Right ventricle myocardium inferior (tissue), 1 donor: ENCODE measurements at places on chromosomes 2 and 18. TPM values are rescaled to one million over a fixed set of nuclear protein-coding genes. Genes with fewer than 3 reads are reported as not detected.
A peak's percentile ranks its signal among the peaks of the same experiment; 100 is the strongest.

DNA sequence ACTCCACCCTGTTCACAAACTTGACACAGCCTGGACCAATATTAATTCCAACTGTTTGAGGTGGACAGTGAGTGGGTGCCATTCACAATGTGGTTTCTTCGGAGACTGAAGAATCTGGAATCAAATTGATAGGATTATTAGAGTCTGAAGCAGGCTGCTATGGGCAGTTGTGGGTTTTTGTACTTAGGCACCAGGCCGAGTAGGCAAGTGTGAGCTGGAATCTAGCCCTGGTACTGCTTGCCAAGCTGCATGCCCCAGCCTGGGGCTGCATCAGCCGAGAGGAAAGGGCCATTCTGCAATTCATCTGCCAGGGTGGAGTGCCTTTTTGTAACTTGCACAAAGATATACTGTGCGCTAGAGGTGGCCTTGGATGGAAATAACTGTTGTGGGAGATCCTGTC lies 654.7 kb upstream of the FANCL start:
- peak; percentile 65 for DNase-seq

Gene LRP2
- total RNA-seq, result 0.14 TPM

GRCh38 chr18:48815581-48816324 lies 135.0 kb downstream of the SMAD7 start:
- no peak for DNase-seq

Gene OSR1
- total RNA-seq, result 6.3 TPM

- DNase-seq, result no peak
Measured at GRCh38 chr2:104428155-104428554, 425.8 kb upstream of the POU3F3 start.

GRCh38 chr2:229071292-229071976 lies 199.7 kb downstream of the PID1 start:
- DNase-seq, result peak; percentile 63

Gene DSG4
- not detected for total RNA-seq

Gene TMEM198
- total RNA-seq, result 2.7 TPM

GRCh38 chr2:16561676-16562075 lies 104.0 kb downstream of the CYRIA start:
- no peak for DNase-seq

DNA sequence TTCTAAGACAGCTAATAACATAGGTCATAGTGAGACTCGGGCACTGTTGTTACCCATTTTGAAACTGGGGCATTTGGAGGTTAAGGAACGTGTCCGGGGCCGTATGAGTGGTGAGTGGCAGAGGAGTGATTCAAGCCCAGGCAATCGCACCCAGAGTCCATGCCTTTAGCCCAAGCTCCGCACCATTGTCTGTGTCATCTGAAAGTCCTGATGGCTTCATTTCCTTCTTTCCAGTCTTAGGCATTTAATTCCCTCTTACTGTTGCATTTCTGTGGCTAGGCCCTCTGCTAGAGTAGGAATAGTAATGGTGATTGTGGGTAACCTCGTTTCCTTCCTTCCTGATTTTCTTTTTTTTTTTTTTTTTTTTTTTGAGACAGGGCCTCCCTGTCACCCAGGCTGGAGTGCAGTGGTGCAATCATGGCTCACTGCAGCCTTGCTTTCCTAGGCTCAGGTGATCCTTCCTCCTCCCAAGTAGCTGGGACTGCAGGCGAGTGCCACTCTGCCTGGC lies 49.8 kb upstream of the ASB1 start:
- DNase-seq, result no peak

- no peak for DNase-seq
Measured at GRCh38 chr2:145759228-145759915, 1239.5 kb upstream of the ZEB2 start.

DNA sequence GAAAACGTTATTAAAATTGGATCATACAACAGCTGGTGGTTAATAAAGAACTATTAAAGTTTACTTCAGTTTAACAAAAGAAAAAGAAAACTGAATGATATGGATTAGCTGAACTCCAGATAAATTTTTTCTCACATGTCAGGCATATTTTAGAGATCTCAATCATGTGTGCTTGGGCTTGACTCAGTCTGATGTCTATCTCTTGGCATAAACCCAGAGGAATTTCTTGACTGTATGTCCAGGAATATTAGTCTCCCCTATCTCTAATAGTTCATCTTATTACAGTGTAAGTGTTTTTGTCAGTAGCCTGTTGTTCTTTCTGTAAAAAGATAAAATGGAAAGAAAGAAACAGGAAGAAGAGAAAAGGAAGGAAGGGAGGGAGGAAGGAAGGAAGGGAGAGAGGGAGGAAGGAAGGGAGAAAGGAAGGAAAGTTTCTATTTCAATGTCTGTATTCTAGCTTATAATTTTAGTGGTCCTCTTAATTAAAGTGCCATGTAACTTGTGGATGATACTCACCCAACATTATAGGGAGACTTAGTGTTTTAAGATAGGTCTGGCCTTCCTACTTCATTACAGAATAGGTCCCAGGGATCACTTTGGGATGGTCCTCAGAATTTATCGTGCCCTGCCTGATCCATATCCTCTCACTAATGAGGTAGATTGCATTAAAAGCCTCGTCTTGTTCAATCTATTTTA lies 99.7 kb upstream of the UGP2 start:
- DNase-seq, result no peak

Gene GYPC
- total RNA-seq, result 121 TPM
